ENCODE measurements at places on chromosomes 2 and 18. TPM values are rescaled to one million over a fixed set of nuclear protein-coding genes. Genes with fewer than 3 reads are reported as not detected.
A peak's percentile ranks its signal among the peaks of the same experiment; 100 is the strongest.

DNA sequence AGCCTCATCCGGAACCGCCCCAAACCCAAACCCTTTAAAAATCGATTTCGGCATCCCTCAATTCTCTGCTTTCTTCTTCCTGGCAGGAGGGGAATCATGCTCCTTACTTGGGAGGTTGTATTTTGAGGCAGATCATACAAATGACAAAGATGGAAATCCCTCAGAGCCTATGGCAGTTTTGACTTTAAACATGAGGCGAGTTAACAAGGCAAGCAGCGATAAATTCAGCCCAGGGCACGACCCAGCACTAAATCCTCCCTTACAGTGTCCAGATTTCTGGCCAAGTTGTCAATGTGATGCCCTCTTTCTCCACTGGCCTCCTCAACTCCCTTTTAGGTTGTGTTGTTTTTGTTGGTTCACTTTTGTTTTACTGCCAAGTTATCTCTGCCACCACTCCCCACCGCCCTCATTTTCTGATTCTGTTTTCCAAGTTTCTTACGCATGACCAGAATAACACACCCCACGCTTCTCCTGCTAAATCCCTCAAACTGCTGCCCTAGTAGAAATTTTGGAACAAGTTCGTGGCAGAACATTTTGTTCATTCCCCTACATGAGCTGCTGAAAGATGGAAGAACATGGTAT is 68.3 kb downstream of the CTAGE1 start:
- peaks cover 51% of the 10 kb centered on the region for H3K4me1 ChIP-seq
- peak overlapping the region; percentile 92 for H3K27ac ChIP-seq
- DNase-seq = no peak
- no peaks in the 10 kb centered on the region for H3K36me3 ChIP-seq
- no peaks in the 10 kb centered on the region for H3K27me3 ChIP-seq

- H3K27me3 ChIP-seq = no peaks in the 10 kb centered on the region
- no peaks in the 10 kb centered on the region for H3K4me1 ChIP-seq
- peak overlapping the region; percentile 23 for H3K27ac ChIP-seq
- H3K36me3 ChIP-seq = no peaks in the 10 kb centered on the region
Observed at GRCh38 chr2:18829251-18829902, 240.0 kb upstream of the NT5C1B start.

DNA sequence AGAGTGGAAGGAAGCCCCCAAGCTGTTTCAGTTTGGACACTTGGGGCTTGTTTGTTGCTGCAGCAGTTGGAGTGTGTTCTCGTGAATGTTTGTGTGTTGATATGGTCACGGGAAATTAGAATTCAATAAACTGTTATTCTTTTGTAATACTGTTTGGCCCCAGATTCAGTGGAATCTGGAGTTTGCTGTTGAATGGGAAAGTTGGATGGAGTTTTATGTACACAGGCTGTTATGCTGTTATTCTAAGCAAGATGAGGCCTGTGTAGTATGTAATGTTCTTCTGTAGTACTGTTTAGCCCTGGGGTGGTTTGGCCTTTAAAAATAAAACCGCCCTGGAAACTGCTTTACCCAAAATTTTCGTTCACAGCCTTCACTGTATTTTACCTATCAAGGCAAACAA is 810.4 kb upstream of the HS6ST1 start:
- H3K27me3 ChIP-seq = no peaks in the 10 kb centered on the region
- H3K4me1 ChIP-seq = no peaks in the 10 kb centered on the region
- H3K4me3 ChIP-seq = no peak overlapping the region
- no peaks in the 10 kb centered on the region for H3K36me3 ChIP-seq
- no peak overlapping the region for H3K27ac ChIP-seq

DNA sequence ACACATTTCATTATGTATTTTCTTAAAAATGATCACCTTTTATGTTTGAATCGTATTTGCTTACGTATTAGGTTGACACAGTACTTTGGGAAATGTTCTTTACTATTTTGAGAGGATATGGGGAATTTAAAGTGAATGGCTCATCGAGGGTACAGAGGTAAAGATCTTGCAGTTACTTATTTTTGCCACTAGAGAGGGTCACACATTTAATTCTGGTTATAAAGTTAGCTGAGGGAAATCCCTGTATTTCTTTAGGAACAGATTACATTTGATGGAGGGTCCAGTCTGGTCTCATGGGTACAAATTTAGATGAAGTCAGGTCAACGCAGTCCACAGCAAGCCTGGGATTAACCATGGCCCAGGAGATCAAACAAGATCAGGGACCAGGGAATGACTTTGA is 24.5 kb downstream of the DYNC2LI1 start:
- H3K27me3 ChIP-seq = no peaks in the 10 kb centered on the region
- H3K4me1 ChIP-seq = no peaks in the 10 kb centered on the region

GRCh38 chr18:7735196-7735595 is 168.1 kb downstream of the PTPRM start:
- H3K27ac ChIP-seq = no peak overlapping the region
- H3K4me3 ChIP-seq = no peak overlapping the region
- H3K36me3 ChIP-seq = no peaks in the 10 kb centered on the region

DNA sequence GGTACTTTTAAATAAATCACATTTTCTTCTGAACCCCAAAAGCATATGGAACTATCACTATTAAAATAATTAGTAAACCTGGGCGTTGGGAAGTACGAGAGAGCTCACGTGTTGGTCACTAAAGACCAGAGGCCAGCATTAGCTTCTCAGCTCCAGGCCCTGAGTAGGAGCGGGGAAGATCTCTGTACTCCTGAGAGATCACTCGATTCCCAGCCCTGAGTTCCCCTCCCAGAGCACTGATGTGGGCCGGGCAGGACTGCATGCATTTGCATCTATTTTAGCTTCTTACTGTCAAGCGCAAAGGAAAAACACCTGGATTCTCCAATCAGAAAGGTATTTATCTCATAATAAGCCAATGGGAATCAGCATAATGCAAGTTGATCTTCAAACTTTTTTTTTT is 6.2 kb downstream of the PXDN start:
- no peak for DNase-seq
- no peaks in the 10 kb centered on the region for H3K27me3 ChIP-seq
- H3K27ac ChIP-seq = peak overlapping the region; percentile 69
- H3K36me3 ChIP-seq = no peaks in the 10 kb centered on the region

DNA sequence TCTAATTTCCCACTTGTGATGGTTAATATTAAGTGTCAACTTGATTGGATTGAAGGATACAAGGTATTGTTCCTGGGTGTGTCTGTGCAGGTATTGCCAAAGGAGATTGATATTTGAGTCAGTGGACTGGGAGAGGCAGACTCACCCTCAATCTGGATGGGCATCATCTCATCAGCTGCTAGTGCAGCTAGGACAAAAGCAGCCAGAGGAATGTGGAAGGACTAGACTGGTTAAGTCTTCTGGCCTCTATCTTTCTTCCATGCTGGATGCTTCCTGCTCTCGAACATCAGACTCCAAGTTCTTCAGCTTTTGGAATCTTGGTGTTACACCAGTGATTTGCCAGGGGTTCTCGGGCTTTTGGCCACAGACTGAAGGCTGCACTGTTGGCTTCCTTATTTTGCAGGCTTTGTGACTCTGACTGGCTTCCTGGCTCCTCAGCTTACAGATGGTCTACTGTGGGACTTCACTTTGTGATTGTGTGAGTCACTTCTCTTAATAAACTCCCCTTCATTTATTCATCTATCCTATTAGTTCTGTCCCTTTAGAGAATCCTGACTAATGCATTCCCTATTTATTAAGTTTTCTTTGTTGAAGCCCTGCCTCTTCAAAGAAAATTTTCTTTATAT is 1087.5 kb upstream of the NXPH2 start:
- no peak overlapping the region for H3K4me3 ChIP-seq
- no peaks in the 10 kb centered on the region for H3K4me1 ChIP-seq
- DNase-seq = no peak
- no peaks in the 10 kb centered on the region for H3K36me3 ChIP-seq
- H3K27ac ChIP-seq = no peak overlapping the region

DNA sequence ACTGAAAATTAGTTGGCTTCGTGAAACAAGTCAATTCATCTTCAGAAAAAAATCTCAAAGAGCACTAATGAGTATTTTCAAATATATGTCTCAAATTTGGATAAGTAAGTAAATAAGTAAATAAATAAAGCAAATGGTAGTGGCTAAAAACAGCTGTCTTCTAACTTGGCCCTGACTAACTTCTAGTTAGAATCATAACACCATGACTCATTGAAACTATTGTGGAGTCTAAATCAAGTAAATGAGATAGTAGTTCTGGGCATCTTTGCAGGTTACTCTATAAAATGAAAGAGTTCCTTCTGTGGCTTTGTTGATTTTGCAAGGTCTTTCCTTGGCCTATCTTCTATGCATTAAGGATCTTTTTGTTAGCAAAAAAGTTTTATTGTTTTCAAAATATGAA is 110.7 kb downstream of the SLC8A1 start:
- H3K4me1 ChIP-seq = peaks cover 42% of the 10 kb centered on the region
- H3K36me3 ChIP-seq = no peaks in the 10 kb centered on the region
- no peak overlapping the region for H3K4me3 ChIP-seq
- H3K27me3 ChIP-seq = no peaks in the 10 kb centered on the region

DNA sequence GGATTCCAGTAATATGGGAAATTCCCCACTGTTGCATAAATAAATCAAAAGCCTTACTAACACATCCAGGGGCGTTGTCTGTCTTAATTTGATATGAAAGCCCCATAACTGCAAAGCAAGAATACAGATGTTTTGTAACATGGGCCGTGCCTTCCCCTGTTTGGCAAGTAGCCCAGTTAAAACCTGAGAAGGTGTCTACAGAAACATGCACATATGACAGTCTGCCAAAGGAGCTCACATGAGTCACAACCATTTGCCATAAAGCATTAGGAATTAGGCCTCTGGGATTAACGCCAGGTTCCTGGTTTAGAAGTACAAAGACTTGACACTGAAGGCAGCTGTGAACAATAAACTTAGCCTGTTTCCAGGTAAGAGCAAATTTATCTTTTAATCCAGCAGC is 43.1 kb upstream of the LONRF2 start:
- no peak for DNase-seq
- H3K4me1 ChIP-seq = no peaks in the 10 kb centered on the region
- H3K27me3 ChIP-seq = no peaks in the 10 kb centered on the region
- no peak overlapping the region for H3K27ac ChIP-seq

DNA sequence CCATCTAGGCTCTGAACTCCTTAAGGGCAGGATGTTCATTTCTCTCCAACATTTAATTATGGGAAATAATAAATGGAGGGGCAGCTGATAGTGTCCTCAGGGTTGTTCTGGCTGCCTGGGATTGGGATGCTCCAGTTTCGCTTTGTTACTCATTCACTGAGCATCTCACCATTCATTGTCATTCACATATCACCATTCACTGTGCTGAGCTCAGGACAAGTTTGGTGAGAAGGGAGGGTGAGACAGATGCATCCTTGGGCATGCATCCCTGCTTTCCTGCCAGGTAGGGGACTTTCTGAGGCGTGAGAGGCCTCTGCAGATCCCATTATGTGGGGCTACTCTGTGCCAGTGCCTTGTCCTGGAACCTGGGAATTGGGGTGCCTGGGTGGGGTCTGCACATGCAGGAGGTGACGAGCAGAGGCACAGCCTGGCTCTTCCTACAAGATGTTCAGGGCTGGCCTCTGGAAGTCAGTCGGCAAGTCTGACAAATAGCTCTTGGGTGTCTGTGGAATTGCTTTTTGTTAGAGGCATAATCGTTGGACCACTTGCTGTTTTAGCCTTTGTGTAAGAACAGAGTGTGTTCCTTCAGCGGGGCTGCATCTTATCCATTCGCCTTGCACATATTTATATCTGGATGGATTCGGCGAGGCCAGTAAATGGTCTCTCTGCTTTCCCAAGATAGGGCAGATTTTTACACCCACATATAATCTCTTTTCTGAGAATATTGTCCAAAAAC is 323.2 kb upstream of the THSD7B start:
- no peak overlapping the region for H3K27ac ChIP-seq
- H3K27me3 ChIP-seq = no peaks in the 10 kb centered on the region
- no peak overlapping the region for H3K4me3 ChIP-seq
- DNase-seq = no peak
- no peaks in the 10 kb centered on the region for H3K4me1 ChIP-seq

DNA sequence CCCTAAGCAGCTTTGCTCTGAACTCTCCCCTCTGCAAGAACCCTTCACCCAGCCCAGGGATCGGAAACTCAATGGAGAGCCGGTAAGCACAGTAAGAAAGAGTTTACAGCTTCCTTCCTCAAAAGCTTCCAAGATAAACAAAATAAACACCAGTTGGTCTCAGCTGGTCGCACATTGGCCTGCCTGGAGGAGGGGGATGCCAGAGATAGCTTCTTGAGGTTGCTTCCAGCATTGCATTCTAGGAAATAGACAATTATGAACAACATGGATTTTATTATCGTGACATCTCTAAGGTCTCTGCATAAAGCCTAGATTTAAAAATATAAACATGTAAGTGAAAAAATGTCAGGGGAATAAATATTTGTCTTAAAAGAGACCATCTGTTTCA is 141.5 kb upstream of the PKDCC start:
- H3K36me3 ChIP-seq = no peaks in the 10 kb centered on the region
- H3K4me3 ChIP-seq = no peak overlapping the region
- H3K27ac ChIP-seq = no peak overlapping the region
- DNase-seq = no peak
- H3K27me3 ChIP-seq = no peaks in the 10 kb centered on the region
- no peaks in the 10 kb centered on the region for H3K4me1 ChIP-seq

DNA sequence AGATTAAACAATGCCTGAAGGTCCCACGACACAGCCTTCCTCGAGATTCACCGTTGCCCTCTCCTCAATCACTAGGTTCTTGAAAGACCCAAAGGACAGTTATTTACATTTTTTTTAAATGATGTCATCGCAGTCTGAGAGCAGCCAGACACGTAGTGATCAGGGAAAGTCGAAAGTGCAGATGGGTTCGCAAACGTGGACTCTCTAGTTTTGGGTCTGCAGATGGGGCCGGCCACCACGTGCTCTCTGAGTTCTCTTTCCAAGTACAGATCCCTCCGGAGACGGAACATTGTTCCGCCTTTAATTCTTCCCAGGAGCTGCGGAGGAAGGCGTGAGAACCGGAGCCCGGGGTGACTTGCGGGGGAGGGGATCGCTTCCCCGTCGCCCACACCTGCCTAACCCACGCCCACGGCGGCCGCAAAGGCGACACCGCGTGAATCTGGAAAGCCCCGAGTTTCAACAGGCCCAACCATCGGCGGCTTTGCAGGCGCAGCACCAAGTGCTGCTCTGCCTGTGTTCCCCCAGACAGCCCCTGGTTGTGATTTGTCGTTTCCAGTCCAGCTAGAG is 54.3 kb downstream of the PKDCC start:
- H3K4me1 ChIP-seq = peaks cover 41% of the 10 kb centered on the region
- H3K27ac ChIP-seq = peak overlapping the region; percentile 85
- peak overlapping the region; percentile 61 for H3K4me3 ChIP-seq
- no peaks in the 10 kb centered on the region for H3K36me3 ChIP-seq
- H3K27me3 ChIP-seq = no peaks in the 10 kb centered on the region
- DNase-seq = no peak

DNA sequence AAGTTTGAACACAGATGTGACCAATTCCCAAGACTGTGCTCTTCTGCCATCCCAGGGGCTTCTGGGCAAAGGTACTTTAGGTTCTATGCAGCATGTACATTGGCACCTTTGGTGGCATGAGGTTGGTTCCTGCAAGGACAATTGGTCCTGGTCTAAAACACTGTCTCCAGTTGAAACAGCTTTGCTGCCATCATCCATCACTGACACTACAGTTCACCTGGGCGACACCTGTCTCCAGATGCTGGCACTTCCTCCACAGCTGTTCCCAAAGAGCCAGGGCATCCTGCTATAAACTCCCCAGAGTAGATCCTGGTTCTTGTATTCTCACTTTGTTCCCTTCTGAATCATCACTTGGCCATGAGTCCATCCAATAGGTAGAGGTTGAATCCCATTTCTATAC is 60.6 kb downstream of the FHOD3 start:
- DNase-seq = no peak
- H3K27ac ChIP-seq = no peak overlapping the region
- H3K36me3 ChIP-seq = no peaks in the 10 kb centered on the region
- H3K4me1 ChIP-seq = no peaks in the 10 kb centered on the region

Gene NEB
- total RNA-seq = 136 TPM

Gene PNO1
- total RNA-seq = 12.0 TPM

Gene VWC2L
- not detected for total RNA-seq

Gene GALNT13
- 2.2 TPM for total RNA-seq

Gene SMC6
- total RNA-seq = 12.2 TPM

Gene HAAO
- total RNA-seq = 1.4 TPM

Gene RAB27B
- 0.11 TPM for total RNA-seq

All from right atrium auricular region (tissue), 2 donors.